Body of pancreas (tissue), 4 donors: ENCODE measurements at places on chromosomes 1 and 21. TPM values are rescaled to one million over a fixed set of nuclear protein-coding genes. Genes with fewer than 3 reads are reported as not detected.

SF3B4 gene
- 4.7 TPM for total RNA-seq

TXNDC12 gene
- total RNA-seq: 38.7 TPM

FGGY gene
- total RNA-seq: 12.2 TPM

SLC35F3 gene
- total RNA-seq: 0.99 TPM

CYP4A22 gene
- total RNA-seq: not detected

ANGPTL3 gene
- total RNA-seq: 0.26 TPM

SPATA46 gene
- not detected for total RNA-seq

WDR64 gene
- not detected for total RNA-seq

CHIA gene
- total RNA-seq: not detected

COL24A1 gene
- under 0.01 TPM for total RNA-seq

WDTC1 gene
- 22.7 TPM for total RNA-seq

ZNF593OS gene
- not detected for total RNA-seq

TENT5C gene
- total RNA-seq: 30.0 TPM

IL20 gene
- total RNA-seq: not detected

FABP3 gene
- 1.0 TPM for total RNA-seq

OR2T2 gene
- total RNA-seq: not detected

NENF gene
- 89.7 TPM for total RNA-seq

CRYBG2 gene
- total RNA-seq: 3.6 TPM

SPRR2G gene
- not detected for total RNA-seq

FNBP1L gene
- total RNA-seq: 32.9 TPM

TDRD10 gene
- total RNA-seq: 0.52 TPM

TMEM125 gene
- 45.8 TPM for total RNA-seq

WNT3A gene
- not detected for total RNA-seq

TSSK3 gene
- total RNA-seq: 1.8 TPM

CCDC27 gene
- not detected for total RNA-seq

KPRP gene
- not detected for total RNA-seq

TNFSF4 gene
- not detected for total RNA-seq

ZBTB8A gene
- total RNA-seq: 3.9 TPM

CCDC181 gene
- 4.2 TPM for total RNA-seq

RHOU gene
- 6.9 TPM for total RNA-seq

KIF14 gene
- not detected for total RNA-seq

LENEP gene
- not detected for total RNA-seq

C1orf105 gene
- not detected for total RNA-seq

CFHR3 gene
- total RNA-seq: not detected

PADI3 gene
- not detected for total RNA-seq

UBE2J2 gene
- 23.6 TPM for total RNA-seq

VPS72 gene
- 19.2 TPM for total RNA-seq

C1orf122 gene
- total RNA-seq: 71.9 TPM

LRRC7 gene
- 1.3 TPM for total RNA-seq

DNMT3L gene
- total RNA-seq: not detected

ANKRD45 gene
- total RNA-seq: 0.26 TPM

TMEM52 gene
- 65.6 TPM for total RNA-seq

OXCT2 gene
- total RNA-seq: 2.6 TPM

GSTM5 gene
- not detected for total RNA-seq

RHBDL2 gene
- 0.99 TPM for total RNA-seq

RAB7B gene
- not detected for total RNA-seq

OMA1 gene
- total RNA-seq: 16.5 TPM

SDC3 gene
- total RNA-seq: 19.1 TPM

MROH9 gene
- total RNA-seq: not detected

OR2T33 gene
- total RNA-seq: not detected

IFI44L gene
- total RNA-seq: 3.9 TPM
